ENCODE measurements at places on chromosomes 5 and 9.

GRCh38 chr9:115395511-115396021, 277.6 kb upstream of the TNC start:
- peak; percentile 52 for DNase-seq

DNA sequence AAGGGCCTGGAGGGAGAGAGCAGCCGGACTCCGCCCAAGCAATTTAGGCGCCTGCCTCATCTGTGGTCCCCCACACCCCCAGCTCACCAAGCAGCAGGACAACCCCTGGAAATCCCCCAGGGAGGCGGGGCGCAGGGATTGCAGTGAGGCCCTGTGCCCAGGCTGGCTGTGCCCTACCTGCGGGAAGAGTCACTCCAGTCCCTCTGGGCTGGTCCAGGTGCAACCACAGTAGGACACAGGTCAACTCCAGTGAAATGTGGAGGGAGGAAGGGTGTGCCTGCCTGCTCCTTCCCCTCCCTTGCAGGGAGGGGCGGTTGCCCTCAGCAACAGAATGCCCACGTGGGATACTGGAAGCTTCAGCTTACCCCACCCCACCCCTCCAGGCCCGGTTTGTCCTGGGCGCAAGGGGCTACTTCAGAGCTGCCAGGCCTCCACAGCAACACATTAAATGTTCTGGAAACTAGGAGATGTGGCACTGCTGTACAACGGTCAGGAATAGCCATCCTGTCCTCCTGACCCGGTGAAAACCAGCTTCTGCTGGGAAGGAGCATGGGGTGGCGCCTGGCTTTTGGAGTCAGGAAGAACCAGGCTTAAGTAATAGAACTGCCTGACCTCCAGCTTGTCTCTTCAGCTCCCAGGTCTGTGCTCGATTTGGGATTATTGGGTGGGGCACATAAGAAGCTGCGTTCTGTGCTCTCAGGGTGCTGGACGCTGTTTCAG, 22.5 kb downstream of the ABO start:
- DNase-seq, result peak; percentile 7

DNA sequence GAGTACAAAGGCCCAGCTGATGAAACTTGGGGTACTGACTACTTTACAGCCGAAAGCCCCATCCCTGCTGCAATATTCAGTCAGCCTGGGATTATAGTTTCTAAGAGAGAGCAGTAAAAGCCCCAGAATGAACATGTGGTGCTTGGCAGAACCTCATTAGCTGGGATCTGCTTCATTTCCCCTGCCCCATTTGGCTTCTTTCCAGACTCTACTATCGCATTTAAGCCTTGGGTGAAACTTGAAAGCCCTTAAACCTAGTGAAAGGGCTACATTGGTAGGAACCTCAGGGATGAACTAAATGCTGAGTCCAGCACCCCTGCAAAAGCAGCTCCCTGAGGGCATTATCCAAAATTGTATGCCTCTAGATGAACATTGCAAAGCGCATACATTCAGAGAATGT, 631.1 kb downstream of the ACTL7B start:
- DNase-seq, result peak; percentile 24

DNA sequence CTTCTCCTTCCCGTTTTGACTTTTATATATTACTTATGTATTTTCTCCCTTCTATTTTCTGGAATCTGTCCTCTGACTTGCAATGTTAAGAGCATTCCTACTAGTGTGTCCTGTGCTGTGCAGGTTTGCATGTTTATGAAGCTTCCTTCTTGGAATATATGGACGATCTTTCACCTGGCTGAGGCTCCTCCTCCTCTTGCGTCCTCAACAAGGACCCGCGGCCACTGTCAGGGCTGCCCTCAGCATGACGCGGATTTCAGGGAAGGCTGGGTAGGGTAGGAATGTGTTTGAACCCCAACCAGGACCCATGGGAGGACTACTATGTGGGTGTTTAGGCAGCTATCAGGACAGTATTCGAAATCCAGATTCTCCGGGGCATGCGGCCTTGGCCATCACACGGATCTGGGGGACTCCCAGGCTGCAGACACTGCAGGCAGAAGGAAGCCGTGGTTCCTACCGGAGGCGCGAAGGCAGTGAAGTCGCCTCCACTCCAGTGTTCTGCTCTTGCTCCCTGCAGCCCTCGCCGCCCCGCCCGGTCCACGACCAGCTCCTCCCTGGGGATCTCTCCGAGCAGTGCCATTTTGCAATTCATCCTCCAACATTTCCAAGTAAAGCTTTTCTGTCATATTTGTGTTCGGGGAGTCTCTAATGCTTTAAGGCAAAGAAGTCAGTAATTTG, 37.0 kb upstream of the OSMR start:
- no peak for DNase-seq

DNA sequence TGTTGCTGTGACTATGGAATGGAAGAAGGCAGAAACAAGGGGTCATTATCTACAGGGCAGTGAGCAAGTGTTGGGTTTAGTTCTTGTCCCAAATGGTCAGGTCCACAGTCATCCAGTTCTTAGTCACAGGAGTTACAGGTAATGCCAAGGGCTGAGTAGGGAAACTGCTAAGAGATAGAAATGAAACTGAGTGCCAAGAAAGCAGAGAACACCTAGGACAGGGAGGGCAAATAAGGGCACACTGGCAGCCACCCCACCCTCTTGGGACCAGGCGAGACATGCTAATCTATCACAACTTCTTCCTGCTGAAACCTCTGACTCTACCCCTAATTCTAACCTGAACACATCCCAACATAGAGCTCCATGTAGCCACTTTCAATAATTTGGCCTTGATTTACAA, 103.2 kb downstream of the KLF4 start:
- DNase-seq, result no peak

- DNase-seq, result peak; percentile 68
Observed at GRCh38 chr9:129138476-129139232, 27.4 kb downstream of the PTPA start.

- no peak for DNase-seq
Observed at GRCh38 chr5:120479066-120479465, 15.0 kb downstream of the PRR16 start.

Data from lung (tissue), 17 donors.